ENCODE measurements at places on chromosomes 7 and 10.

DNA sequence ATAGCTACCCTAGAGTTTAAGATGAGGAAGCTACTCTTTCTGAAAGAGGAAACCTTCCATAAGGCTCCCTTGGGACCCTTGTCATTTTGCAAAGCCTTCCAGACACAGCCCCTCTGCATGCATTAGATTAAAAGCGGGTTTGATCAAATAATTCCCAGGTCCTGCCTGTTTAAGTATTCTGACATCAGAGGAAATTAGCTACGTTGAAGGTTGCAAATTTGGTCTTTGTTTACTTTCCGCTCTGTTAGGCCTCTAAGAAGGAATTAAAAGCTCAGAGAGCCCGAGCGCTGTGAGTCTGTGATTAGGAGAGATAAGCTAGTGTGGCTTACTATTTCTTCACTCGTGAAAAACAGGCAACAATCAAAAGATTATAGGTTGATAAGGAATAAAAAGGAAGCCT, 1.4 kb upstream of the THSD7A start:
- DNase-seq, result no peak

DNA sequence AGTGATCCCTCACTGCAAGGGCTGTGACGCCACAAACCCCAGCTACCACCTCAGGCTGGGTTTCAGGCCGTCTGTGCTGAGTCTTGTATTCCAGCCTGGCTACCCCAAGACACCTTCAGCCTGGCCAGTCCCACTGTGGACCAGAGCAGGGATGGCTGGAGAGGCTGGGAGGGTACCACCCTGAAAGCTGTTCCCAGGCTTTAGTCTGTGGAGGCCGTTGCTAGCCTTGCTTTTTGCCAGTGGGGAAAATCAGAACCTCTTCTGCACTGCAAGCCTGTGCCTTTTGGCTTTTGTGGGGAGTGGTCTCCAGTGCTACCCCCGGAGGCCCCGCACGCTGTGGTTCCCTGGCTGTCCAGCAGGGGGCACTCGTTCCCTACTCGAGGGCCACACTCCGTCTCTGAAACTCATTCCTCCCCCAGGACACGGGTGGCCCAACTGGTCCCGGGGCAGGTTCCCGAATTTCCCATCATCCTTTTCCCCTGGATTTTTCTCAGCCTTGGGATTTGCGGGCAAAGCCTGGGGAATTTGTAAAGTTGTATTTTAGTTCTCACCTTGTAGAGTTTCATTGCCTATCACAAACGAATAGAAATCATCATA, 128.4 kb upstream of the BTBD16 start:
- DNase-seq, result peak; percentile 7

DNA sequence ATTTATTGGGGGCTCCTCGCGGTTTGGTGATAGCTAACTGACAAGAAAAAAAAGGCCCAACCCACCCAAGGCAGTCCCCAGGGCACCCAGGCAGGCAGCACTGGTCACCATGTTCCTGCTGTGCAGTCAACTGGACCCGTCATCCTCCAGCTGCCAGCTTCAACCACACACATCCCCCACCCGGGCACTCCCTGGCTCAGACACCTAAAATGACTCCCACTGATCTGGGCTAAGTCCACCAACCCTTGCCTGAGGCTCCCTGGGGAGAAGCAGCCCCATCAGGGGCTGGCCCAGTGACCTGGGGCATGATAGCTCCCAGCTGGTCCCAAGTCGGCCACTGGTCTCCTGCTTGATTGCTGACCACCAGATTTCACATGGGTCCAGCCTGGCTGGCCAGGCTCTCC, 161.8 kb downstream of the NRF1 start:
- no peak for DNase-seq

GRCh38 chr7:43278088-43278644, 165.7 kb downstream of the HECW1 start:
- DNase-seq, result no peak

DNA sequence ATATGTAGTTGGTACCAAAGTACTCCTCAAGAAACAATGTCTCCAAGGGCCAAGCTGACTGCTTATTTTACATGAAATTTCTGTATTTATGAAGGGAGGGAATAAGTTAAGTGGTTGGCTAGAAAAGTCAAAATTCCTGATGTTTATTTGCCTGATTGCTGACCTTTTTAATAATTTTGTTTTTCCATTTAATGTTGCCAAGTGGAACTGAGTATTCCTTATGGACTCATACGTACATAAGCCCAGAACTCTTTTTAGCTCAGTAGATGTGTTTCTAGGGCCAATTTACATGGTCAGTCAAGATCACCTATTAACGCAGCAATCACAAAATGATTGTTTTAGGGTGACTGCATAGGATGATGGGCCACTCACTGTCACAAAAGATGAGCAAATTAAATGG, 78.3 kb upstream of the FZD8 start:
- DNase-seq, result no peak

GRCh38 chr7:103127006-103127405, 21.9 kb downstream of the NAPEPLD start:
- DNase-seq, result no peak

GRCh38 chr10:11875494-11876281, 52.5 kb downstream of the PROSER2 start:
- no peak for DNase-seq

GRCh38 chr10:33746836-33747268, 412.4 kb upstream of the NRP1 start:
- no peak for DNase-seq

GRCh38 chr7:1114088-1114487, 26.2 kb downstream of the GPER1 start:
- no peak for DNase-seq

- DNase-seq, result no peak
Measured at GRCh38 chr10:71398976-71399375, 2.3 kb downstream of the CDH23 start.

GRCh38 chr7:134767520-134768168, 11.8 kb upstream of the CALD1 start:
- no peak for DNase-seq

GRCh38 chr10:86976362-86977056, 8.2 kb downstream of the ADIRF start:
- no peak for DNase-seq

DNA sequence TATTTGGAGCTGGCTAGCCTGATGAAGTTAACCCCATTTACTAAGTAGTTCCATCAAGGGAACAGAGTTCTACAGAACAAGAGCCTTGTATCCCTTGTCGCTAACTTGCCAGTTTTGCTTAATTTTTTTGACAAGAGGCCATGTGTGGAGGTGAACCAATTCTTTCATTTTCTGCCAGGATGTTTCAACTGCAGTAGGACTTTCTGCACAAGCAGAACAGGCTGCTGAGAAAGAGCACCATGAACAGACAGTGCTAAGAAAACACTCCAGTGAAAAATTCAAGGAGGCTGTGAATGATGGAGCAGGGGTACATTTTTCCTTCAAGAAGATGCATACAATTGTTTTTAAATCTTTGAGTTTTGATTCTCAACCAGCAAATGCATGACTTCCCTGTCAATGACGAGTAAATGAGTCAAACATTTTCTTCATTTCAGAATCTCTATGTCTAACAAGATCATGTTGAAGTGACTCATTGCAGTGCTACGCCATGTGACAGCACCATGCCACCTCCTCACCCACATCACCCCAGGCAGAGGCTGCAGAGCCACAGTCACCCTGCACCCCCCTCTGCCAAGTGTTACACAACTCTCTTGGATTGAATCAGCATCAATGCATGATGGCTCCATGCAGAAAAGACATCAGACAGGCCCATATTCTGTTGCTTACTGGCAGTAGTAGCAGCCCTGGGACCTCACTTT, 193.1 kb downstream of the COBL start:
- no peak for DNase-seq

- no peak for DNase-seq
Measured at GRCh38 chr7:157671358-157672255, 334.8 kb downstream of the DNAJB6 start.

GRCh38 chr10:2920168-2920567, 147.2 kb upstream of the PFKP start:
- no peak for DNase-seq

- no peak for DNase-seq
Measured at GRCh38 chr10:117546581-117547015, 4.1 kb downstream of the EMX2 start.

DNA sequence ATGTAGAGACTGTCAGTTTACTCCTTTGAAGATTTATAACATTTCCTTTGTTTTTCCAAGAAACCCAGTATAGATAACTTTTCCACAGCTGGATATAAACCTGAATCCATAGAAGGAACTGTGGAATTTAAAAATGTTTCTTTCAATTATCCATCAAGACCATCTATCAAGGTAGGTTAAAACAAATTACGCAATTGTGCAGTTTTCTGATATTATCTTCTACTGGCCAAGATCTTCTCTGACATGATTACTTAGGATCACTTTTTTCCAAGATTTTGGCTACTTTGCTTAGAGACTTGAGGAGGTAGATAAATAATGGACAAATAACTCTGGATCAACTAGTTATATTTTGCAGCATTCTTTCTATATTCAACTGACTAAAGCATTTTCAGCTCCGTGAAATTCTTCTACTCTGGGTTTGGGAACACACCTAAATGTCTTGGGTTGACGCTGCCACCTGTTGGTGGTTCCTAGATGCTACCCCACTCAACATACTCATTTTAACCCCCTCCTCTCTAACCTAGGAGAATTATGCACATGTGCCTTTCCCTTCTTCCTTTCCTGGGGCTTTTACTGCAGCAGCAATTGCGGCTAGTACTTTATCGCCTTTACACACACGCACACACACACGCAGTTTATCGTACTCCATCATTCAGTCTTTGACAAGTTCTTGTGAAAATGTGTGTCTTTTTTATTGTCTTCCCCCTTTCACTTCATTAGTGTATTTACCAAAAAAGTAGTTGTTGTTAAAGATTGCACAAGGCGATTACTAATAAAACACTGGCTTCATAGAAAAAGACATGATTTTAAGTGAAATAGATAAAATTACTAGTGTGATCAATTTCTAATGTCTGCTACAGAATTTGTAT, 32.7 kb downstream of the ABCB5 start:
- DNase-seq, result no peak

DNA sequence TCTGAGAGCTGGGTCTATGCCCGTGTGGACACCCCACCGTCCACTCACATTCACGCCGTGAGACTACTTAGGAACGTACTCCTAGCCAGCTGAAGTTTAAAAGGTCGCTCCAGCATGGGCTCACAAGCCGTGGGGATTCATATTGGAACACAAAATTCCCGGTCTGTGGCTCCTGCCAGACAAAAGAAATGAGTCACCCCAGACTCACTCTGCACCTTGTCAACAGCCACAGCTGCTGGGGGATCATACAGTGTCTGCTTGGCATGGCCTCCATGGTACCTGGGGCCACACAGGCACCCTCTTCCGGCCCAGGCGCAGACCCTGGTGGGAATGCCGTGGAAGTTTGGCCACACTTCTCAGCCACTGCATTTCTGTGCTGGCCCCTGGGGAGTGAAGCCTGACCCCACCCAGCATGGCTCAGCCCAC, 228.4 kb downstream of the DNAJB6 start:
- no peak for DNase-seq

DNA sequence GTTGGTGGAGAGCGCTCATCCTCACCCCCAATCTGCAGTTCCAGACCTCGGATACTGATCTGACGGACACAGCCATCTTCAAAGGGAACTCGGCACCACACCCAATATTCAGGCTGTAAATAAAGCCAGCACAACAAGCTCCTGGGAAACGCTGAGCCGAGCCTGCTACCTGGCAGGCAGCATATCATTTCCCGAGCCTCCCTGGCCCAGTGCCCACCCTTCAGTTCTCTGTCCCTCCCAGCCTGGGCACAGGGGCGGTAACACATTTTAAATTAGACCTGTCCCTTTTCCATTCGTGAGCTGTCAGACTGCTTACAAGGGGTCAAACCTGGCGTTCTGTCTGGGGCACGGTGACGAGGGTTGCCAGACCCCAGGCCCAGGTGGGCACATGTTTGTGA, 250.5 kb downstream of the ARHGAP12 start:
- DNase-seq, result no peak

- DNase-seq, result no peak
Measured at GRCh38 chr7:127809261-127809702, 157.3 kb downstream of the SND1 start.

DNA sequence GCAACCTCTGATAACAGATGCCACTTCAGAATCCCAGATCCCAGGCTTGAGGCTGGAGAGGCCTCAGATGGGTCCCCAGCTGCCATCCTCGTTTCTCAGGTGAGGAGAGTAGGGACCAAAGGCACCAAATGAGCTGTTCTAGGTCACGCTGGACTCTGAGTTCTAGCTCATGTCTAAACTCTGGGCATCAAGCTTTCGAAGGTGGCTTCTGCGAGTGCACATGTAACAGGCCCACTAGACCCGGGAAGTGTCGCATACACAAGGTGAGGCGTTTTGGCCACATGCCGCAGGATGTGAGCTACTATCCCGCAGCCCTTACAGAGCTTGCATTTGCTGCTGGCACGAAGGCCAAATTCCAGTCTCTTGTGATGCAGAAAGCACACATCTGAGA, 355.1 kb upstream of the SHH start:
- DNase-seq, result no peak

- DNase-seq, result no peak
Measured at GRCh38 chr7:193481-194251, 1.3 kb downstream of the FAM20C start.

GRCh38 chr10:20396205-20396604, 500.9 kb downstream of the NEBL start:
- no peak for DNase-seq

DNA sequence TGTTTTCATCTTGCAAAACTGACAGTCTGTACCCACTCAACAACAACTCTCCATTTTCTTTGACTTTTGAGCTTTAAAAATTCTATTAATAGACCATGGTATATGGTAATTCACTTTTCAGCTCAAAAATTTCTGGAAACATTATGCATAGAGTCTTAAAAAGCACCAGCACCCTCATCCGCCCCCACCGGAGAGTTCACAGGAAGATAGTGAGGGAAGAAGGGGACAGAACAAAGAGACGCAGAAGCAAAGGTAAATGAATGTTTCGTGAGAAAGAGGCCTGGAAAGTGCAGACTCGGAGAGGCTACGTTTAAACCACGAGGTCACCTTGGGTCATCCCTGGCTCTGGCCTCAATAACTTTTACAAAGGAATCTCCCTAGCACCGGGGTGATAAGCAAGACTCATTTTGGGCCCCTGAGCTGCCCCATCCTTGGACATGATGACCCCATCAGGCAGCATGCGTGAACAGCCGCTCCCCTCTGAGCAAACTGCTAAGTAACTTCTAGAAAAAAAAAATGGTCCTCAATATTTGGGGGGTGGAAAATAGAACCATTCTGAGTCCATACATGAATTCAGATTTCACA, 96.3 kb downstream of the CPXM2 start:
- DNase-seq, result no peak

DNA sequence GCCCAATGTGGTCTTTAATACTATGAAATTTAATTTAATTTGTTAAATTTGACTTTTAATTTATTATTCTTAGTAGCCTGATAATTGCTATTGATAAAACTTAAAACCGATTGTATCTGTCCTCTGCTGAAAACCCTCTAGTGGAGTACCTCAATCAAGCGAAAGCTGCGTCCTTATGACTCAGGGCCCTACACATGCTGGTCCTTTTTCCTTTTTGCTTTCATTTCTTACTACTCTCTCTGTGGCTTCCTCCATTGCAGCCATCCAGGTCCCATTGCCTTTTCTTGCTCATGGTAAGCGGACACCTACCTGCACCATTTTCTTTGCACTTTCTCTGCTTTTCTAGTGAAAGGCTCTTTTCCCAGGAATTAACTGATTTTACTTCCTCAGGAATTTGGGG, 301.1 kb downstream of the INHBA start:
- no peak for DNase-seq
